ENCODE measurements at places on chromosomes 6 and 20. TPM values are rescaled to one million over a fixed set of nuclear protein-coding genes. Genes with fewer than 3 reads are reported as not detected.

DNA sequence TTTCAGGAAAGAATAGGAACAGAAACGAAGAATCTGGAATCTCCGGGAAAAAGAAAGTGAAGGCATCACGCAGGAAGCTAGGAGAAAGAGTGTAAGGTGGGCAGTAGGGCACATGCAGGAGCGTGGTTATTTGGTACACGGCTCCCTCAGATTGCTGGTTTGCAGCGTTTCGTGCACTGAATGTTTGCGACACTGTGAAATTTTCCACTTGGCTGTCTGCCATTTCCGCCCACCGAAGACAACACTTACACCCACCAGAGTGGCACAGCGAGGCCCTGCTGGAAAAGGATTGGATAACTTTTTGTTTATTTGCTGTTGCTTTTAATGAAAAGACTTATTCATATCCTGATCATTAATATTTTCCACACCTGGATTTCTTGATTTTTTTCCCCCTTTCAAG, 248.3 kb downstream of the GMPR start:
- DNase-seq, result peak; percentile 67

GRCh38 chr6:52435345-52435744, 15.2 kb downstream of the EFHC1 start:
- DNase-seq, result no peak

BPIFA1 gene
- not detected for polyA plus RNA-seq

GRCh38 chr20:53322651-53323050, 271.0 kb downstream of the ZNF217 start:
- DNase-seq, result no peak

- no peak for DNase-seq
Measured at GRCh38 chr20:50604451-50604850, 86.9 kb downstream of the RIPOR3 start.

SLC12A5 gene
- polyA plus RNA-seq, result 0.83 TPM

- peak; percentile 45 for DNase-seq
Measured at GRCh38 chr6:136791296-136792094, 782 bp downstream of the MAP3K5 start.

- DNase-seq, result no peak
Measured at GRCh38 chr20:5030348-5031205, 29.3 kb upstream of the SLC23A2 start.

GRCh38 chr6:79810871-79811270, 136.5 kb downstream of the ELOVL4 start:
- DNase-seq, result no peak

SNAI1 gene
- 0.25 TPM for polyA plus RNA-seq

SLC22A2 gene
- polyA plus RNA-seq, result not detected

Measured in naive thymus-derived CD8-positive, alpha-beta T cell (primary cell).